ENCODE measurements at places on chromosomes 11 and 22. TPM values are rescaled to one million over a fixed set of nuclear protein-coding genes. Genes with fewer than 3 reads are reported as not detected.

LMNTD2 gene
- not detected for total RNA-seq

DNA sequence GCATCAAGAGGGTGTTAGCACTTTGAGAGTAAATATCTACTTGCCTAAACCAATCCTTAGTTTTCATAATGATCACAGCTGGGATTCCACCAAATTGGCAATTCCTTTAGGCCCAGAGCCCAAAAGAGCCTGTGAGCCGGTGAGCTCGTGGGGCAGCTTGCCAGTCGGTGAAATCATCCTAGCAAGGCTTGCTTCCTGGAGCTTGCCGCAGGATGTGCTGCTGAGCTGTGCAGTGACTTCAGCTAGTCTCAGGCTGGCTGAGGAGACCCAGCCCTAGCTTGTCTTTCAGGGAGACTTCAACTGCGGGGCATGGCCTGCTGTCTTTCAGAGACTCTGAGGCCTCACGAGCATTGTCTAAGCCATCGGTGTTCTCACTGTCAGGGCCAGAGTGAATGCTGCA lies 73.6 kb upstream of the SUSD2 start:
- peak overlapping the region; percentile 47 for H3K27ac ChIP-seq
- DNase-seq = peak; percentile 97
- H3K27me3 ChIP-seq = no peaks in the 10 kb centered on the region
- H3K36me3 ChIP-seq = no peaks in the 10 kb centered on the region
- no peak overlapping the region for H3K4me3 ChIP-seq

DNA sequence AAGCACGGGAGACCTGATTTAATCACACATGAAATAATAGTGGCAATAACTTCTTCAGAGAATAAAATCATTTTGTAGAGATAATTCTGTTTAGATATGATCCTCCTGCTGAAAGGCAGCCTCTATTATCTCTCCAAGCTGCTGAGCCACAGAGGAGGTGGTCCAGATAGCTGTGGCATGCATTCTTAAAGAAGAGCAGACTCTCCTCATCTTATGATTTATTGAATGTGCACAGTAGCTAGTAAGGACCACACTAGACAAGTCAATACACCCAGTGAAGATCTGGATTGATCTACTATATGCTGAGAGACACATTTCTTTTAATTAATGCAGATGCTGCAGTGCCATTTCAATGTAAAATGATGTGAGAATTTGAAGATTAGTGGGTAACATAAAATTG lies 552.9 kb upstream of the ANO3 start:
- DNase-seq = no peak
- H3K4me3 ChIP-seq = no peak overlapping the region
- no peaks in the 10 kb centered on the region for H3K36me3 ChIP-seq
- no peak overlapping the region for H3K27ac ChIP-seq
- H3K27me3 ChIP-seq = no peaks in the 10 kb centered on the region

MRGPRF gene
- 118 TPM for total RNA-seq

DNA sequence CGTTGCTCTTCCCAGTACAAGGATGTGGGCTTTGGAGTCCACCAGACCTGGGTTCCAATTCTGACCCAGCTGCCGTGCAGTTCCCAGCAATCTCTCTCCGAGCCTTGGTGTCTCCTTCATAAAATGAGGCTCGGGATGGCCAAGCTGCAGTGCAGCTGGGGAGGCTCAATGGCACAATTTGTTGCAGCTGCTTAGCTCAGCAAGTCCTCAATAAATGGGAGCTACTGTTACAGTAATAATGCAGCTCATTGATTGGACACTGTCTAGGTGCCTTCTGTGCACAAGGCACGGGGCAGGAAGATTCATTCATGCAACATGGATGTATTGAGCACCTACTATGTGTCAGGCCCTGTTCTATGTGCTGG lies 37.1 kb downstream of the SHISAL1 start:
- H3K27me3 ChIP-seq = no peaks in the 10 kb centered on the region
- no peak overlapping the region for H3K4me3 ChIP-seq
- no peaks in the 10 kb centered on the region for H3K36me3 ChIP-seq
- DNase-seq = no peak
- no peak overlapping the region for H3K27ac ChIP-seq
- no peaks in the 10 kb centered on the region for H3K4me1 ChIP-seq

- H3K27ac ChIP-seq = no peak overlapping the region
- no peak for DNase-seq
- H3K4me3 ChIP-seq = no peak overlapping the region
- H3K27me3 ChIP-seq = no peaks in the 10 kb centered on the region
- H3K36me3 ChIP-seq = no peaks in the 10 kb centered on the region
Observed at GRCh38 chr11:131423688-131424087, 53.3 kb downstream of the NTM start.

GRCh38 chr11:88297863-88298262 lies 39.7 kb downstream of the CTSC start:
- H3K27me3 ChIP-seq = no peaks in the 10 kb centered on the region
- H3K4me3 ChIP-seq = no peak overlapping the region
- no peak for DNase-seq
- H3K4me1 ChIP-seq = peaks cover 35% of the 10 kb centered on the region
- no peak overlapping the region for H3K27ac ChIP-seq

DNA sequence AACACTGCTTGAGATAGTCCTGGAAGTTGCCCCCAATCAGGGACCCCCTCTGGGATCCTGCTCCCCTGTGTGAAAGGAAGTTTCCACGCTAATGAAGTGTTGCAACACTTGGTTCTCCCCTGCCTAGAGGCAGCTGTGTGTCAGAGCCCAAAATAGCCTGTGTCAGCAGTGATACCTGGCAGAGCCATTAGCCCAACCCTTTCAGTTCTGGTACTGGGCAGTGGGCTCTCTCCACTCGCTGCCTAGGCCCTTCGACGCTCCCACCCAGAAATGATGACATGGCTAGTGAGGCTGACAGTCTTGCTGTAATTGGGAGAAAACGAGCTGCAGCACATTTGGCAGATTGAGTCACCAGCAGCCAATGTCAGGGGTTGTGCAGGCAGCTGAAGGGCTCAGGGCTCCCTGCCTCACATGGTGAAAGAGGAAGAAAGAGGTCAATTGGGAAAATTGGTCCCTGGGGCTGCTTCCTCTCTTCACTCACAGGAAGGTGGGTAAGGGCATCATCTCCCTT lies 1.4 kb upstream of the NXF1 start:
- H3K4me3 ChIP-seq = no peak overlapping the region
- peaks cover 19% of the 10 kb centered on the region for H3K4me1 ChIP-seq
- DNase-seq = peak; percentile 70
- peaks cover 21% of the 10 kb centered on the region for H3K36me3 ChIP-seq
- no peaks in the 10 kb centered on the region for H3K27me3 ChIP-seq
- peak overlapping the region; percentile 90 for H3K27ac ChIP-seq

- H3K4me3 ChIP-seq = no peak overlapping the region
- no peak for DNase-seq
- H3K36me3 ChIP-seq = no peaks in the 10 kb centered on the region
- H3K27me3 ChIP-seq = no peaks in the 10 kb centered on the region
Observed at GRCh38 chr11:57574061-57574460, 6.6 kb upstream of the UBE2L6 start.

- no peak for DNase-seq
- no peak overlapping the region for H3K4me3 ChIP-seq
- H3K36me3 ChIP-seq = no peaks in the 10 kb centered on the region
- H3K27me3 ChIP-seq = no peaks in the 10 kb centered on the region
Observed at GRCh38 chr22:26565889-26566288, 24.0 kb downstream of the TPST2 start.

DNA sequence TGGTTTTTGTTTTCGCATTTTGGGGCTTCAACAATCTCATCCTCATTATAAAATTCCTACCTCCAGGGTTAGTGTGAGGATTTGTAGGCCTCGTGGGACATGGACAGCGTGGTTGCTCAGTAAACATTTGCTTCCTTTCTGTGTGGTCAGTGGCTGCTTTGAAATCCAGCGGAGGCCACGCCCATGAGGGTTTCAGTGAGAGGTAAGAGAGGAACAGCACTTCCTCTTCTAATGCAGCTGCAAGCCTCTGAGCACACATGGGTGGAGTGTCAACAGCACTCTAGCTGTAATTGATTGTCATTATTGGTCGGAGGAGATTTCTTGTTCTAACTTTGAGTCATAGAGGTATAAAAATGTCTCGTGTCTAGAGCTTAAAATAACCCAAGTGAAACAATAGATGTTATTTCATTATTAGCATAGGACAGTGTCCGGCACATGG lies 6.0 kb upstream of the ARHGAP42 start:
- no peaks in the 10 kb centered on the region for H3K27me3 ChIP-seq
- H3K27ac ChIP-seq = no peak overlapping the region
- no peaks in the 10 kb centered on the region for H3K4me1 ChIP-seq
- H3K4me3 ChIP-seq = no peak overlapping the region
- DNase-seq = peak; percentile 75
- no peaks in the 10 kb centered on the region for H3K36me3 ChIP-seq

DNA sequence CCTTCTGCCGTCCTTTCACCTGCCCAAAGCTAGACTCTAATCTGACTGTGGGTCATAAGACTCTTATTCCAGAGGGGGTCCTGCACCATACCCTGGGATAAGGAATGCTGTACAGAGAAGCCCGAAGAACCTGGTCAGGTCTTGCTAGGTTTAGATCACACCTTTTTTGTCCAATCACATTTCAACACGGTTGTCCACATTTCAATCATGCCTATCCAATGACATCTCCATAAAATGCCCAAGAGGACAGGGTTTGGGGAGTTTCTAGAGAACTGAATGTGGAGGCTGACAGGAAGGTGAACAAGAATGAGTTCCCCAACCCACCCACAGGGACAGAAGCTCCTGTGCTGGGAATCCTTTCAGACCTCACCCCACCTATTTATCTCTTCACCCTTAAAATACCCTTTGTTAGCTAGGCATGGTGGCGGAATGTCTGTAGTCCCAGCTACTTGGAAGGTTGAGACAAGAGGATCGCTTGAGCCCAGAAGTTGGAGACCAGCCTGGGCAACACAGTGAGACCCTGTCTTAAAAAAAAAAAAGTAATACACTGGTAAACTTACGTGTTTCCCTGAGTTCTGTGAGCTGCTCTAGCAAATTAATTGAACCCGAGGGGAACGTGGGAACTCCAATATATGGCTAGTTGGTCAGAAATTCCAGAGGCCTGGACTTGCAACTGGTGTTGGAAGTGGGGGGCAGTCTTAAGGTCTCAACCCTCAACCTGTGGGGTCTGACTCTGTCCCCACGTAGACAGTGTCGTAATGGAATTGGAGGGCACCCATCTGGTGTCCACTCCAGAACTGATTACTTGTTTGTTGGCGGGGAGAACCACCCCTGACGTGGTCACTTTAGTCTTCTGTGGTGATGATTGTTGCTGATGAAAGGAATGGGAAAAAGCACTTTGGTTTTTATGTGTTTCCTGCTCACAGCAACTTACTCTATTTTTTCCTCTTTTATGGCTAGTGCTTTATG lies 17.8 kb downstream of the TCIRG1 start:
- no peaks in the 10 kb centered on the region for H3K27me3 ChIP-seq
- peaks cover 8% of the 10 kb centered on the region for H3K36me3 ChIP-seq
- H3K4me1 ChIP-seq = no peaks in the 10 kb centered on the region
- H3K27ac ChIP-seq = no peak overlapping the region

GRCh38 chr22:44942979-44943700 lies 66.7 kb downstream of the PHF21B start:
- peaks cover 24% of the 10 kb centered on the region for H3K27me3 ChIP-seq
- no peak overlapping the region for H3K27ac ChIP-seq
- H3K36me3 ChIP-seq = no peaks in the 10 kb centered on the region
- no peak overlapping the region for H3K4me3 ChIP-seq

DNA sequence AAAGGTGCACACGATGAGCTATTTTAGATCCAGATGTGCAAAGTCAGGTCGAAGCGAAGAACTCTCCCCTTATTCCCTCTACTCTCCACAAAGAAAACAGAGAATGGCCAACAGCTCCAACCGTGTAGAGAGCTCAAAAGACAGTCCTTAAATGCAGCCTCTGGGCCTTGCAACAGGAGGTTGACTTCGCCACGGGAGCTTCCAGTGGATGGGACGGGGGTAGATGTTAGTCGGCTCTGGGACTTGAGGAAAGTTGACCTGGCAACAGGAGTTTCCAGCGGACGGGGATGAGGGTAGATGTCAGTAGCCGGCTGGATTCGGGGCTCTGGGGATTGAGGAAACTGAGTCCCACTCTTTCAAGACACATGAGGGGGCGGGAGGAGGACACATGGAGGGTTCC lies 450.4 kb downstream of the BRD1 start:
- H3K27ac ChIP-seq = no peak overlapping the region
- no peak overlapping the region for H3K4me3 ChIP-seq
- no peaks in the 10 kb centered on the region for H3K4me1 ChIP-seq
- DNase-seq = no peak

BRSK2 gene
- 1.9 TPM for total RNA-seq

FXYD2 gene
- total RNA-seq = 3.2 TPM

- H3K4me3 ChIP-seq = no peak overlapping the region
- H3K4me1 ChIP-seq = no peaks in the 10 kb centered on the region
- no peak overlapping the region for H3K27ac ChIP-seq
- no peaks in the 10 kb centered on the region for H3K27me3 ChIP-seq
Observed at GRCh38 chr11:125091247-125091876, 20.1 kb downstream of the TMEM218 start.

DNA sequence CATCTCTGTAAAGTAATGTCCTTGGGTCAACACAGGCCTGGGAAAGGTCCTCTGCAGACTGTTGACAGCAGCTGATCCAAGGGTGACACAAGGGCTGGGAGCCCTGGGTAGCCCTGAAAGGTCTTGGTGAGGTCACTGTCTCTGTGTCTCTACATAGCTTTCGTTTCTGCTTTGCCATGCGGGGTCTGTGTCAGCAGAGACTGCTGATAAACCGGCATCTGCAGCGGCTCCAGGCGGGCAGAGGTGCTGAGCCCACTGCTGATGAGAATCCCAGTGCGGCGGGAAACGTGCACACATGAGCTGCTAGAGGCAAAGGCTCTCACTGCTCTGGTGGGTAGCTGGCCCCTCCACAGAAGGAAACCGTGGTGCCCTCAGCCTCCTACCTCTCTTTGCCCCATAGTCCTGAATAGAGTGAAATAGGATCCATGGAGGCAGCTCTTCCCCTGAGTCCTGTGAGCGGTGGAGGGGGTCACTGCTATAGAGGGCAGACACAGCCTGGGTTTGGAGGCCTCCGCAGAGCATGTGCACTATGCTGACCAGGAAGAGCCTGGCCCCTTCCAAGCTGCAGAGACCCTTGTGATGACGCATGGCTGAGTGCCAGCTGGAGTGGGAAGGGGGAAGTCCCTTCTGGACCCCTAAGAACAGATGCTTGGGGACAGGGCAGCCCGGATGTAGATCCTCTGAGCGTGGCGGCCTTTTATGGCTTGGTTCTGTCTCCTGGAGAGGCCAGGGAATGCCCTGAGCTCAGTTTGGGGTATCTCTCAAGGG lies 17.8 kb upstream of the ST3GAL4 start:
- DNase-seq = no peak
- no peak overlapping the region for H3K4me3 ChIP-seq
- H3K27ac ChIP-seq = no peak overlapping the region
- peaks cover 29% of the 10 kb centered on the region for H3K36me3 ChIP-seq
- no peaks in the 10 kb centered on the region for H3K27me3 ChIP-seq

DNA sequence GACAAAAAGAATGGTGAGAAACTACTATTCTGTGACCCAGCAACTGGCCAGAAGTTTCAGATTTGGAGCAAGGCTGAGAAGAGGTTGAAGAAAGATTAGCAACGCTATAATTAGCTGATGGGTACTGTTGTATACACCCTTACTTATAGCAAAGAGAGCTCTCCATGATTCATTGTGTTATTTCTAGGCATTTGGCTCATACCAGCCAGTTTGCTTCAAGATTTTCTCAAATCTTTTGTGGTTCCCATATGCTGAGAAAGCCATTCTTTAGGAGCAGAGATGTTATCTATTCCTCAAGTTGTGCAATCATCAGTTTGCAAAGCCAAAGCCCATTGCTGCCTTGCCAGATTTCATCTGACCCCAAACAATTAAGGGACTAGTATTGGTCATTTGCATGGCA lies 179.4 kb downstream of the ETS1 start:
- no peaks in the 10 kb centered on the region for H3K4me1 ChIP-seq
- no peak overlapping the region for H3K4me3 ChIP-seq
- DNase-seq = no peak
- no peak overlapping the region for H3K27ac ChIP-seq
